ENCODE measurements at places on chromosomes 6 and 20.

GRCh38 chr20:37856932-37857660 is 45.8 kb upstream of the VSTM2L start:
- no peak for DNase-seq

GRCh38 chr6:161439093-161439492 is 165.2 kb upstream of the AGPAT4 start:
- DNase-seq = no peak

DNA sequence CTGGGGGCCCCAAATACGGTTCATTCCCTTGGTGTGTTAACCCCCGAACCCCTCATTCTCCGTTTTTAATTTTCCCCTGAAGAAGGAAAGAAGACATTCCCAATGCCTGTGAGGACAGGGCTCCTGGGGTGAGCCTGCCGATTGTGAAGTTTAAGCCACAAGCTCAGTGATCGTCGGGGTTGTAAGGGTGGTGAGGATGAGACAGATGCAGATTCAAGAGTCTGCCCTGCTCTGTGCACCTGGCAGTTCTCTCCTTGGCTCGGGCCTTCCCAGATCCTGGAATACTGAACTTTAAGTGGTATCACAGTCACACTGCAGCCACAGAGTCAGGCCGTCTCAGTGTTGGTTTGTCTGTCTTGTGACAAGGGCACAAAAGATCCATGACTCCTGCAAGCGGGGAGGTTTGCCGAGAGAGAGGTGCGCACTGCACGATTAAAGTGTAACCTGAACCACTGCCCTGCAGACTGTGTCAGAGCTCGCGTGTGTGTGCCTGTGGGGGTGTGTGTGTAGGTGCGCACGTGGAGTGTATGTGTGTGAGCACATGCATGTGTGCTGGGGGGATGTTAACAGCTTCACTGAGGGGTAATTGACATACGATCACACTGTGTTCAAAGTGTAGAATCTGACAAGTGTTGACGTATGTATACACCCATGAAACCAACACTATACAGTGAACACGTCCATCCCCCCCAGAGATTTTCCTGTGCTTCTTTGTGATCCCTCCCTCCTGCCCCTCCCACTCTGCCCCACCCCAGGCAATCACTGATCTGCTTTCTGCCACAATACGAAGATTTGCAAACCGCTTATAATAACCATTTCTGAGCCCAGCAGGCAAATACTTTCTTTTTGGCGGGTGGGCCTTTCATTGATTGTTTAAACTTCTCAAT is 38.9 kb downstream of the RPP40 start:
- no peak for DNase-seq

DNA sequence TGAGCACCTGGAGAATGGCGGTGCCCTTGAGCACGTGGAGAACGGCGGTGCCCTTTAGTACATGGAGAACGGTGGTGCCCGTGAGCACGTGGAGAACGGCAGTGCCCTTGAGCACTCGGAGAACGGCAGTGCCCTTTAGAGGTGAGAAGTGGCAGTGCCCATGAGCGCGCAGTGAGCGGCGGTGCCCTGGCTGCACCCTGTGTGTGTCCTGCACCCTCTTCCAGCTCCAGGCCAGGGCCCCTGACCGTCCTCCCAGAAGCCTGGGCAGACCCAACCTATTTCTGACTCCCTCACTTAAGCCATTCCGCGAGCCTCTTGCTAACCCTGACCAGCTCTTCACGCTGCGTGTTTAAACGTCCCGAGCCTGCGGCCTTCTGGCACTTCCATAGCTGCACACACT is 151.3 kb downstream of the DLL1 start:
- DNase-seq = no peak

DNA sequence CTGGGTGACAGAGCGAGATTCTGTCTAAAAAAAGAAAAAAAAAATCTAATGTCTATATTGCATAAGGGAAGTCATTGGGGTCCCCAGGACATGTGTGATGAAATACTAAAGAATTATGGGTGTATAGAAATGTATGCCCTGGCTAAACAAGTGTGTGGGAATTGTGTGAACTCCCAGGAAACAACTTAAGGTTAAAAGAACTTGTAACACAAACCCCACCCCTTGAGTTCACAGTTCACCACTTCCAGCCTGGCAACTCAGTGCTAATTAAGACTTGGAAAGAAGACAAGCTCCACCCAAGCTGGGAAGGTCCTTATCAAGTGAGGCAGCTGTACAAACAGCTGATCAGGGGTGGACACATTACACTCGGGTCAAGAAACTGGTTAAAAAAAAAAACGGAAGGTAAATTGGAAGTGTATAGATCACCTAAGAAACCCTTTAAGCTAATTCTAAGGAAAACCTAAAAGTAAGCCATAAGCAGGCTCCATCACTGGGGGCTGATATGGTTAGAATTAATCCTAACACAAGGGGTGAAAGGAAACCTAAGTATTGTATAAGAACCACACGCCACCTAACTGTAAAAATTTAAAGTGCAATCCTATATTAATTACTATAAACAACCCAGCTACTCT is 25.2 kb downstream of the HLA-A start:
- DNase-seq = no peak

- no peak for DNase-seq
Measured at GRCh38 chr6:163324326-163324687, 90.2 kb upstream of the QKI start.

DNA sequence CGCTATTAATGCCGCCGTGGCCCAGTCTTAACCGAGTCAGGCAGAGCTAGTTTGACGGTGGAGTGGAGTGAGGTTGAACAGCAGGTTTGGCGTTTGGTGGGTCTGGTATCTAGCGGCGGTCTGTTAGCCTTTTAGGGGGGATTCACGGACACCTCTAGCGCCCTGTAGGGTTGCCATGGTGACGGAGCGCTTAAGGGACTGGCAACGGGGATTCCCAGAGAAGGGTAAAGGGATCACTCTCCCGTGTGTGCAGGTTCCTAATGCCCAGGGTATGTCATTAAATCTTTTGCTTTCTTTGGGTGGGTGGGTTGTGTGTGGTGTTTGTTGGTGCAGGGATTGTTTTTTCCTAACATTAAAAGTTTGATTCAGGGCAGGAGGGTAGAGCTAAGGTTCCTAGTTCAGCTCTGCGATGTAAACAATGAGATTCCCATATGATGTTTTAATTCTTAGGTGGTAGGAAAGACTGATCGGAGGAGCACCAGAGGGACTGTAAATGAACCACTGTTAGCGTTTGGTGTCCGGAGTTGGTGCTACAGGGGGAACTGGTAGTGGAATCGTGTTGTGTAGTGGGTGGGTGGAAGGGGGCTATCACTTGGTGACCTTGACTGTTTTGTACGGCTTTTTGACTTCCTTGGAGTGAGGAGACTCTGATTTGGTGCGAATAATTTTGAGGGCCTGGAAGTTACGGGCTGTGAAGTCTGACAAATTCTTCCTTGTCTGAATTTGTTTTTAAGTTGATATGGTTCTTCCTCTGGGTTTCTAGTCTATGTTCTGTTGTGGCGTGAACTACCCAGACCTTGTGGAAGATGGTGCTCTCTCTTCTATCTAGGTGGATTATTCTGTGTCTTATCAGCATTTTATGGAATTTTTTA is 5.0 kb downstream of the BRD2 start:
- DNase-seq = peak; percentile 37

DNA sequence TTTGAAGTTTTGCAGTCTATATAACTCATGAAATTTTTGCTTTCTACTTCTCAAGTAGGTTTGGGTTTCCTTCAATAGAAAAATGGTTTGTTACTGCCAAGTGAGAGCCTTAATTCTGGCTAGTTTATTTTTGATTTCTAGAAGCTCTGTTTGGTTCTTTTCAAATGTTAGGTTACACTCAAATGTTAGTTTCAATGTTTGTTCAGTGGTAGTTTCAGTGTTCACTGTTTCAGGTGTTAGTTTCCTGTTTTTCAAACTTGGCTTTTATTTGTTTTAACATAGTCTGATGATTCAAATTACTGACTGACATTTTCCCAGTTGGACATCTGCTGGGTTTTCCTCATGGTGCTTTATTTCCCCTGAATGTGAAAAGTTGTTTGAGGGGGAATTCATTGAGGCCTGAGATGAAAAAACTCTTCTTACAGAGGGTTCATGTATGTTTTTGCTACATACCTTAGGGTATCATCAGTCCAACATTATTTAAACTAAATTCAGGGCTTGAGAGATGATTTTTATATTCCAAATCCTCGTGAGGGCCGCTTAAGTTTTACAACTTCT is 189.0 kb downstream of the JARID2 start:
- no peak for DNase-seq

- no peak for DNase-seq
Measured at GRCh38 chr20:48230216-48230615, 444.9 kb upstream of the SULF2 start.

- DNase-seq = no peak
Measured at GRCh38 chr6:147322299-147323162, 118.3 kb downstream of the STXBP5 start.

DNA sequence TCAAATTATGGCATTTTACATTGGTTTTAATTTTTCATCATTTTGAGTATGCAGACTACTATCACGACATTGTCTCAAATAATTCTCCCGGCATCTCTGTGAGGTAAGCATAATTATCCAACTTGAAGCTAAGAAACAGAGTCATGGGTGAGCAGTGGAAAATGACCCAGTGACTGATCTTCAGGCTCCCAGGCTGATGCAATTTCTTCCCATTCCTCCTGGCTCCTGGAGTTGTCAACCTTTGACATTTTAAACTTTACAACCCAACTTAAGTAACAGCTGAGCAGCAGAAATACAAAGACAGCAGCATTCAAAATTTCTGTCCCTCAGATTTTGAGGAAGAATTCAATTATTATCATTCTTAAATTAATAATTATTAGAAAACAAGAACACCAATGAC is 13.7 kb upstream of the LAMA4 start:
- DNase-seq = no peak

GRCh38 chr20:64036346-64037198 is 590 bp downstream of the C20orf204 start:
- no peak for DNase-seq

DNA sequence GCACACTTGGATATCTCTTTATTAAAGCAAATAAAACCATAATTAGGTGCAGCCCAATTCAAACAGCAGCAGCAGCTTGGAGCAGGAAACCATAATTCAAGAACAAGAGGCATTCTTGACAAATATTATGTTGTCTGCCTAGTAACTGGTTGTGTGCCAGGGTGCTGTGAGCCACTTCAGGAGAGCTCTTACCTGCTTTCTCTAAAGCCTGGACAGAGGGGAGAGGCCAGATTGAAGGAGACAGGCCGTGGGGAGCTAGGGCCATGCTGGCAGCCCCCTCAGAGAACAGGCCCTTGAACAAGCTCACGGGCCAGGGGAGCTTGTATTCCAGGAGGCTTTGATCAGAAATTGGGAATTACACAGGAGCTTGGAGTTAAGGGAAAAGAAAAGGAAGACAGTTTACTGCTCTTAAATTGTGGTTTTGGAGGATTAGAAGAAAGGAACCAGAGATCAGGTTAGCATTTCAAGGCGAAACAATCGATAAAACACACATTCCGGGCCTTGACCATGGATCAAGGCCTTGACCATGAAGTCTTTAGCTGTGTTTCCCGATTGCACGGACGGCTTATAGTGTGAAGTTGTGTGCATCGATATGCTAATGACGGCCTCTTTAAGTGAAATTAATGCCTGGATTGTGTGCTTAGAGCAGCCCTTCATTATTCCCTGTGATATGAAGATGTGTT is 69.8 kb upstream of the NKX2-2 start:
- no peak for DNase-seq

- DNase-seq = no peak
Measured at GRCh38 chr6:73556836-73557235, 36.0 kb upstream of the EEF1A1 start.

GRCh38 chr6:67606906-67607828 is 1027.9 kb upstream of the ADGRB3 start:
- DNase-seq = no peak

GRCh38 chr6:40959781-40960327 is 79.2 kb downstream of the UNC5CL start:
- DNase-seq = no peak

- DNase-seq = no peak
Measured at GRCh38 chr6:23498013-23498412, 628.0 kb upstream of the NRSN1 start.

DNA sequence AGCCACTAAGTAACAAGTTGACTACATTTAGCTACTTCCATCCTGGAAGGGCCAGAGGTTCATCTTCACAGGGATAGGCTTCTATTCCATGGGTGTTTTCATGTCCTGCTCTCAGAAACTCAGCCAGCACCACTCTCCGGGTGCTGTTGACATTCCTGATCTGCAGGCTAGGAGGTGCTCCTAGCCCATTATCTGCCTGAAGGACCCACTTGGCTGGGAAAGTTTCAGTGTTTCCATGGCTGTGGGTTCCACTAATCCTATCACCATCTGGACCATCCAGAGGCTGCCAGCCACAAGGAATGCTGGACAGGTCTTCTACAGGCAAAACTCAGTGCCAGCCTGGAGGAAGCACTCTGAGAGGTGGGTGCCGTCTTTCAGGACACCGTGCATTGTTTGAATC is 45.2 kb downstream of the HLA-G start:
- DNase-seq = no peak

GRCh38 chr6:151242420-151242861 is 2.7 kb downstream of the AKAP12 start:
- DNase-seq = no peak

DNA sequence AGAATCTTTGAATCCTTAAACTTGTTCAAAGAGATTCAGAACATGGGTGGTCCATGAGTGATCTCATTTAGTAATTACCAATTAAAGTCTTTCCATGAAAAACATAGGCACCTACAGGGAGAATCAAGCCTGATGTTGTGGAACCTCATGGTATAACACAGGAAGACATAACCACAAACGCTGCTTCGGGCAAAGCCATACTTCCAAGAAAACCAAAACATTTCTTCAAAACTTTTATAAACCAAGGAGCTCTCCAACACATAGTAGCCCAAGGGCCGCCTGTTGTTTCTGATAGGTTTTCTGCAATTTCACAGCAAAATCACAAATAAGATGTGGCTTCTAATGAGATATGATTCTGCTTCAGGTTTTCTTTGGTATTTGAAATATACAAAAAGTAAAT is 2.5 kb downstream of the CHD6 start:
- DNase-seq = no peak

- no peak for DNase-seq
Measured at GRCh38 chr20:8678098-8678776, 390.6 kb upstream of the PLCB4 start.

DNA sequence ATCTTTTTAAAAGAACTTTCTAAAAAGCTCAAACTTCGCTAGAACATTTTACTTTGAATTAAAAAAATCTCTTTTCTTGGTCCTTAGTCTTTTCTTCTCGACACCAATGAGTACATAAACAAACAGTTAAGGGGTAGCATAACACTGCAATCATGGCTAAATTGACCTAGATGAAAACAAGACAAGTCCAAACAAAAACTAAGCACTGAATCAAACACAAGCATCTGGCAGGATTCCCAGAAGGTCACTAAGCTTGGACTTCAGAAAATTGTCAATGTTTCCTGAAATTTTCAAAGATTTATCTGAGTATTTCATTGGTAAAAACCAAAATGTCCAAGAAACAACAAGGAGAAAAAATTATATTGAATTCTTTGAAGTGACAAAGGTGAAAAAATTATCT is 5.0 kb downstream of the COL21A1 start:
- DNase-seq = no peak

Measured in stimulated activated naive CD4-positive, alpha-beta T cell treated with Interleukin-2 at 50 U/mL for 16 hours (primary cell).